ENCODE measurements at places on chromosomes 3 and 15.
A peak's percentile ranks its signal among the peaks of the same experiment; 100 is the strongest.

DNA sequence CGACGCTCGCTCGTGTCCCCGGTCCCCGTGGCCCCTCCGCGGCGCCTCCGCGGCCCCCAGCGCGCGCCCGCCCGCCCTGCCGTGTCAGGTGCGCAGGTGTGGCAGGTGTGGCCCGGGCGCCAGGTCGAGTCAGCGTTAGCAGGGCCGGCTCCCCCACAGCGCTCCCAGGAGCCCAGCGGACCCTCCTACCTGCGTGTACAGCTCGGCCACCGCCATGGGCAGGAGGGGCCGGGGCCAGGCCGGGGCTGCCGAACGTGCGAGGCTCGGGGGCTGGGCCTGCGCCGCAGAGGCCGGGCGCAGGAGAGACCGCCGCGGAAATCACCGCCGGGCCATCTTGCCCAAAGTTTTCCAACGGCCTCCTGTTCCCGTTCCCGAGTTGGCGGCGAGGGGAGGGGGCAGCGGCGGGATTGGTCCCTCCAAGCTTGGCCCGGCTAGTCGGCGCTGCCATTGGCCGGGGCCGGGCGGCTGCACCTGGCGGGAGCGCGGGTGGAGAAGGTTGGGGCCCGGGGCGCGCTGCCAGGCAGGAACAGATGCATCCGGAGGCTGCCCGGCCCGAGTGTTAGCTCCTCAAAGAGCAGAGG lies at the start of gene MYO5C:
TSS of gene MYO5C (minus strand) at position 384 of the 581 bp plus-strand sequence. CDS start at position 216, 168 bp downstream.
- DNase-seq, result peak; percentile 26

- DNase-seq, result no peak
Observed at GRCh38 chr15:84001655-84002054, 233.9 kb upstream of the GOLGA6L4 start.

GRCh38 chr3:49616491-49616941 lies 57.6 kb upstream of the APEH start:
- no peak for DNase-seq

DNA sequence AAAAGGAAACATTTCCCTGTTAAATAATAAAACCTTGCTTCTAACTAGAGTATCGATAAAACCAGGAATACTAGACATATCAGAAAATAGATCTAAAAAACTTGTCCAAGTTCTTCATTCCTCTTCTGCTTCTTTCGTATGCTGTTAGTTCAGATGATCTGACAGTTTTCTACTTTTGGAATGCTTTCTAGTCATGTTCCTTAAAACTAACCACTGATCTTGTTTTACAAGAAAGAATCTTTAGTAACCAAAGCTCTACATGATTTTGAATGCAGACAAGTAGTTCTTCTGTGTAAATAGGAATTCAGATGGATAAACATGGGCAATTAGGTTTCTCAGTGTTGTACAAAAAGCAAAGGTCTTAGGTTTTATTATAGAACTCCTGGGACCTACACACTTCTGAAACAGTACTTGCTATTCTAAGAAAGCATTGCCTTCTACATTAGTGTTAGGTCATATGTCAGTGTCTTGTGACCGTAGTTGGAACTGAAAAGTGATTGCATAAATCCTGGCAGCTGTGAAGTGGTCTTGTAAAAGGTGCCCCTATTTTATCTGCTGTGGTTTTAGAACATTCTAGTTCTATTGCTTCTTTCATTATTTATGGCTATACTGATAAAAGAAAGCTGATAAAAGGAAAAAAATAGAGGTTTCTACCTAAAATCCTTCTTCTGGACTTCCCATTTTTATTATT lies 40.7 kb downstream of the SNRK start:
- no peak for DNase-seq

- DNase-seq, result no peak
Observed at GRCh38 chr15:89078851-89079810, 9.1 kb upstream of the ABHD2 start.

DNA sequence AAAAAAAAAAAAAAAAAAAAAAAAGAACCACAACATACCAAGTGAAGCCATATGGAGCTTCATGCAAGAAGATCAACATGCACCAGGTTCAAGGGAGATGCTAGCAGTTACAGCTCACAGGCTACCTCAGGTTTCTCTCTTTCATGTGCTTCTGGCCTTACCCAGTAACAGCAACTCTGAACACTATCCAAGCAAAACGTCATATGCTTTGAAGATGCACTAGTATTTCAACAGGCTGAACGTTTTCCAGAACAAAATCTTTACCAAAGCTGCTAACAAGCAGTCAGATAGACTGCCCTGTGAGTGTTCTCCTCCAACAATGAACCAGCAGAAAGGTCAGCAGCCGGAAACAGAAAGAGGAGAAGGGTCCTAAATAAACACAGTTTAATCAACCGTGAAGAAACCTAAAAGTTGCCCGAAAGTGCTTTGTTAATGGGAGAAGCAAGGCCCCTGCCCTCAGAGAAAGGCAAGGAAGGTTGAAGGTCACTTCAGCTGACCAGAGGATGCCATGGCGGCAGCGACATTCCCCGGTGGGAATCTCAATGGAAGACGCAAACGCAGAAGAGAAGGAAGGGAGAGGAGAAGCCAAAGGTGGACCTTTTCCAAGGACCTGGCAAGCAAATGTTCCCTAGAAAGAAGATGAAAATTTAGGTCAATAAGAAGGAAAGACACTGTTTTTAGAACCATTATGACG lies 80.1 kb downstream of the CCNL1 start:
- DNase-seq, result no peak

DNA sequence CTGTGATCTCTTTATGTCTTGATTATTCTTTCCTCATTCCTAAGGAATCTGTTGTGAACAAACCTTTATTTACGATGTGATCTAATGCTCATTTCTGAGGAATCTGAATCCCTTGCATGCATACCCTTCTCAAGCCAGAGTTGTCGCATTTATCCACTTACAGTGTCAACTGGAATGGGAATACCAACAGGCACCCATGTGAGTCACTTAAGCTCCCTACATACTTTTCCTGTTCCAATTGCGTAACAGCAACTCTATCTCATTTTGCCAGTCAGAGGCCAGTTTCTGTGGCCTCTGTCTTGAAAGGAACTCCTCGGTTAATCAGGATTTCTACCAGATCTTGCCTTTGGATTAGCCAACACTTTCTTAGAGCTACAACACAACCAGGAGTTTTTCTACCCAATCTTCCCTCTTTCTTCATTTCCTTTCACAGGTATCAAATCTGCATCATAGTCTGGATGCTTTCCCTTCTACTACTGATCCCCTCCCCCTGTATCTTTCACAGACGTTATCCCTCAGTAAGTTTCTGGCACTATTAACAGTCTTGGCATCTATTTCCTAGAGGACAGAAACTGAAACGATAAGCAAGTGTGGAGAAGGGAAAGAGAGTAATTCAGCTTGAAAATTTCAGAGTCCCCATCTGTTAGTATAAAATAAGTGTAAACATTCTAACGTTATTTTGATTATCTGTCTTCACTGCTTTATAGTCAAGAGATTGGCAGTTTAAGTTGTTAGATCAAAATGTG lies 66.8 kb upstream of the BCHE start:
- no peak for DNase-seq

DNA sequence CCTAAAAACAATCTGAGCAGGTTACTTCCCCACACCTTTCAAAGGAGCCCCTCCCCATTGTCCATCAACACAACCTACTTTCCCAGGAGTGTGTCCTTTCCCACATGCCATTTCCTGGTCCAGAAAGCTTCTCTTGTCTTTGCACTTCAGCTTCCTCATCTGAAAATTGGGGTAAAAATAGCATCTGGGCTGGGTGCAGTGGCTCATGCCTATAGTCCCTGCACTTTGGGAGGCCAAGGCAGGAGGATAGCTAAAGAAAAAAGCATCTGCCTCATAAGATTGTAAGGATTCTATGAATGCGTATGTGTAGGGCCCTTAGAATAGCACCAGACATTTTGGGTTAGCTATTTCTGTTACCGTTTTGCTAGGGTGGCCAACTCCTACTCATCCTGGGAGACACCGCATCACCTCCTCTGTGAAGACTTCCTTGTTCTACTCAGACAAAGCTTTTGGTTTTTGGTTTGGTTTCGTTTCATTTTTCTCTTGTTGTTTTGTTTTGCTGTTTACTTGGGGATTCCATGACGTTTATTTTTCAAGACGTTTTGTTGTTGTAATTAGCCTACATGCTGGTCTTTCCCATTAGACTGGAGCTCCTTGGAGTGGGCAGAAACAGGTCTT lies 224.4 kb upstream of the TLE3 start:
- no peak for DNase-seq

DNA sequence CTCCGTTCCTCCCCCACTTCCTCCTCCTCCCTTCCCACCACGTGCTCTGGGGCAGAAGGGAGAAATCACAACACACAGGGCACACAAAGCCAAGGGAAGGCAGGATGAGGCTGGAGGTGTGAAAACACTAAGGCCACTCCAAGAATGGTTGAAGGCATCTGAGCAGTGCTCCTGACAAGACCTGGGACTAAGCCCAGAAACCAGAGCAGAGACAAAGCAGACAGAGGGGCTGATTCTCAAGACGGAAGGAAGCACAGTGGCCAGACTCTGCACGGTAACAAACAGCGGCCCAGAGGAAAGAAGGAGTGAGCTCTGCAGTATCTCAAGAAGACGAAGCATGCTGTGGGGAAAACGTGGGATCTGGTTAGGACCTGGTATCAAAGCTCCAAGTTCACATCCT lies 78.1 kb downstream of the ADCY5 start:
- DNase-seq, result no peak

- DNase-seq, result no peak
Observed at GRCh38 chr3:65666448-65667091, 372.1 kb downstream of the MAGI1 start.

- DNase-seq, result no peak
Observed at GRCh38 chr3:100526613-100527346, 34.4 kb downstream of the TMEM45A start.

- no peak for DNase-seq
Observed at GRCh38 chr3:151462278-151462780, 1.5 kb upstream of the IGSF10 start.

DNA sequence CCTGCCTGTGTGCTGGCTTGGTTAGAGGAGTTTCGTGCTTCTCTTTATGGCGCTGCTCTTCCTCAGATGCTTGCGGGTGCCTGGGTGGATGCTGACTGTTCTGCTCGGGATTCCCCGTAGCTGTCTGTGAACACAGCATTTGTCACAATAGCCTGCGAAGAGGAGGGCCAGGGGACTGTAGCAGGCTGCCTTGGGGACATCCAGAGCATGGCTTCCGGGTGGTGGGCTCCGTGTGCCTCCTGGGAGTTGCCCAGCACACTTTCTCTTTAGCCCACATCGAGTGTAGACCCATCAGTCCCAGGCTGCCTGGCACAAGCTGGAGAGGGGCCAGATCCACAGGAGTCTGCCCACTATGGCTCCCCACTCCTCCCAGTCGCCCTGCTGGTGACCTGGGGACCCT lies 22.4 kb downstream of the LRRK1 start:
- no peak for DNase-seq

- no peak for DNase-seq
Observed at GRCh38 chr3:187696021-187696420, 6.3 kb downstream of the RTP2 start.

DNA sequence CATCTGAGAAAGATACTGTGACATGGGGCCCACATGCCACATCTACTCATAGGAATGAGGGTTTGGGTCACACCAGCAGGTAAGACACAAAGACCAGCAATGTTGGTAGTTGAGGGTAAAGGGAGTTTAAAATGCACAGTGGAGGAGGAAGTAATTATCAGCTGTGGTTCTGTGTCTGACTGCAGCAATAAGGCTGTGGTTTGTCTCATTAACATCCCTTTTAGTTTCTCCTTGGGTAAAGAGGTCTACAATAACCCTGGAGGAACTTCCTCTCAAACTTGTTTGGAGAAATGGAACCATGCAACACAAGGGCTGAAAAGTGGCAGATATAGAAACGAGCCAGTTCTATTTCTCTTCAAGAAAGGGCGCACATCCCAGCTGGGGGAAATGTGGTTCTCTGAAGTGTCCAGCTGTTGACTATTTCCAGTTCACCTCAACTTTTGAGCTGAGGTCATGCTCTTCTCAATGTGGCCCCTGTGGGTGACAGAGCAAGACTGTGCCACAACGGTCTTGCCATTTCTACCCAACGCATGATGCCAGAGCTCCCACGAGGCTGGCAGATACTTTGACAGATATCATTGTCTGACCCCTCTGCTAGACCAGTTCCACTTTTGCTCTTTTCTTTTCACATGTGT lies 234.3 kb downstream of the SQOR start:
- DNase-seq, result no peak

- DNase-seq, result peak; percentile 58
Observed at GRCh38 chr15:74227968-74228722, 8.0 kb upstream of the CCDC33 start.

- DNase-seq, result no peak
Observed at GRCh38 chr15:83959477-83959876, 276.1 kb upstream of the GOLGA6L4 start.

- DNase-seq, result no peak
Observed at GRCh38 chr3:73056014-73056844, 5.2 kb upstream of the EBLN2 start.

DNA sequence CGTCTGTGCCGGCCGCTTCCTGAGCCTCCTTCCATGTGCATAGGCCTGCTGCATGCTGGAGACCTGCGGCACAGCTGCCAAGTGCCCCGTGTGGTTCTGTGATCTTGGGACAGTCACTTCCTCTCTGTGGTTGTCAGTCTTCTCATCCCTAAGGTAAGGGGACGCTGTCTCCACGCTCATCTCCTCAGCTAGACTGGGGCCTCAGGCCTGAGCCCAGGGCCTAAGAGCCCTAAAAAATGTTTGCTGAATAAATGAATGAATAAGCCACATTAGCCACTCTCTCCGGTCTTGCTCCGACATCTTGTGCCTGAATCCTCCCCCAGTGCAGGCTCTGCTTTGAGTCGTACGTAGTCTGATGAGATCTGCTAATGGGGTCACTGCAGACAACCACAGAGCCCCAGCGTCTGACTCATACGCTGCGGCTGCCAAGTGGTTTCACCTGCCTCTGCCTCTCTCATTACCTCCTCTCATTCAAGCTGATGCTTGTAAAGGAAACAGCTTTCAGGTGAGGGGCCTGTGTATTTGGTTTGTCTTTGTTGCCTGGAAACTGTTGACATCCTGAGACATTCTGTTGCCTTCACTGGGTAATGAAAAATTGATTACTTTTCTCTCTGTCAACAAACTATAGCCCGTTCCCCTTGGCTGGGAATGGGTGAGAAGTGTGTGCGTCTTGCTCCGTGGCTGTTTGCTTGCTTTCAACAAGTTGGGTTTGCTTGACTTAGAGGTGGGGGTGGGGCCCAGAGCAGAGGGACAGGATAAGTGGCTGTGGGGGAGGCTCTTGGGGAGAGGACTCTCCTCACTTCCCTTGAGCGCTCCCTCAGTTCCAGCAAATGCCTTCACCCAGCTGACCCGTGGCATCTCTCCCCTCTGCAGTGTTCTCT lies 15.9 kb downstream of the RPLP1 start:
- DNase-seq, result peak; percentile 82

- no peak for DNase-seq
Observed at GRCh38 chr15:92886815-92887214, 13.3 kb upstream of the CHD2 start.

- no peak for DNase-seq
Observed at GRCh38 chr15:75213768-75214221, 12.1 kb downstream of the C15orf39 start.

DNA sequence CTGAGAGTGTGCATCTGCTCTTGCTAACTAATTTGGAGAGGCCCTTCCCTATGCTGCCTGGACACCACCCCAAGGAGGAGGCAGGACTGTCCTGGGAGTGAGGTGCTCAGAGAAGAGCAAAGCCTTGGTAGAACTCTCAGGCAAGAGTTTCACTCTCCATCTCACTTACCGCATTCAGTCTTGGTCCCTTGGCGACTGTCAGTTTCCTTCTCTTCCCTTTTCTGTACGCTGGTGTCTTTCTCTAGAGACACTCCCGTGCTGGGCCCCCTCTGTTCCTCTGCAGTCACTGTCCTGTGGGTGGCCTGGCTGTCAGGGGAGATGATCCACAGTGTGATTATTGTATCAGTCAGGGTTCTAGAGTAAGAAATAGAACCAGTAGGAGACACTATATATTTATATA lies 44.0 kb downstream of the IDH2 start:
- no peak for DNase-seq

GRCh38 chr3:6125520-6125919 lies 735.4 kb upstream of the GRM7 start:
- DNase-seq, result no peak
